ENCODE measurements at places on chromosomes 16 and 17.

DNA sequence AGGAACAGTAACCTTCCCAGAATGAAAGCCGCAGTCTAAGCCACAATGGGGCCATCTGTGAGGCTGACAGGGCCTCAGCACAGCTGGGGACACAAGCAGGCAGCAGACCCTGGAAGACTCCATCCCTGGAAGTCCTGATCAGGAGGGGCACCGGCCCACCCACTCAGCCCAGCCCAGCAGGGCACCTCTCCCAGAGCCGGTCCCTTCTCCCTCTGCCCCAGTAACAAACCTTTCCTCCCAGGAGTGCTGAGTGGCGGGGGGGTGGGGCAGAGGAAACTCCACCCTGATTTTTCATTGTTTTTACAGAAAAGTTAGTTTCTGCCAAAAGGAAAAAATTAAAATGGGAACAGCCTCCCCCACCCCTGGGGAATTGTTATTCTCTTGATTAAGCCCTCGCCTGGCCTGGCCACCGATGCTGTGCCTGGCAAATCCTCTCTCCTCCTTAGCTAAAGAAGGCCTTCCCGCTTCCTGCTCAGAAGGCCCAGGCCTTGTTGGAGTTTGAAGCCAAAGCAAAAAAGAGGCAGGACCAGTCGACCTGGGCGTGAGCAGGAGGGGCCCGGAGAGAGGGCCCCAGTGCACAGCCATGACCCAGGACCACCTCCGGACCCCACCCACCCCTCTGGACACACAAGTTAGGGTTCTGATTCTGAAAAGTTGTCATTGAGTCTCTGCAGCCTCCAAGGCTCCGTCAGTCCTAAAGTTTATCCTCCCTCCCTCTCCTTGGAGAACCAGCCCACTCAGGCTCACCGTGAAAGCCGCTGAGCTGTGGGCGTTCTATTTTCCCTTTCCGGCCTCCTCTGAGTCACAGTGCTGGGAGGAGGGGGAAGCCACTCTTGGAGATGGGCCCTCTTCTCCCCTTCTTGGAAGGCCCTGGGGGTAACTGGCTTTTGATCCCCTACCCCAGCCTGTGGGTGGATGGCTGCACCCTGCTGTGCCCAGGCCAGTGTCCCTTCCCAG, 128.4 kb upstream of the TNRC6C start:
- DNase-seq, result peak; percentile 75

DNA sequence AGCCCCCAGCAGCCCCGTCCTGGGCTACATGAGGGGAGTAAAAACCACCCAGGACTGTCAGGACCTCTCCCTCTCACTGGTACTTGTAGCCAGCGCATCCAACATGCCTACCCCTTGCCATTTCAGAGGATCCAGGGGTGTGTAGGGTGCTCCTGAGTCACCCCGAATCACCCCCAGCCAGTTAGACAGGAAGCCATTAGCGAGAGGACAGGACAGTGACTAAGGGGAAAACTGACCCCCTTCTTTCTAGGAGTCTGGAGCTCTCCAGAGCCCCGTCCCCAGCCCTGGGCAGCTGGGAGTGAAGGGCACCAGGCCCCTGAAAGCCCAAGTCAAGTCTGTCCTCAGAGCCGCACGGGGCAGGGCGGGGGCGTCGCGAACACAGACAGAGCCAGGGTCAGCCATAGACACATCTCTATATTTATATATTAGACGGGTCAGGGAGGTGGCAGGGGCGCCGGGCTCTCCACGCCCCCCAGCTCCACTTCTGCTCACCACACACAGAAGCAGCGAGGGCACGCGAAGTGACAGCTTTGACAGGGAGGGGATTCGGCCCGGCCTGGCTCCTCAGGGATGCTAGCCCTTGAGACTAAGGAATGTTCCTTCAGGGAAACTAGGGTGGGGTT, 485 bp upstream of the GDPD3 start:
- no peak for DNase-seq

- no peak for DNase-seq
These were observed 15.7 kb downstream of the ZDHHC7 start for GRCh38 chr16:84995663-84996062.

DNA sequence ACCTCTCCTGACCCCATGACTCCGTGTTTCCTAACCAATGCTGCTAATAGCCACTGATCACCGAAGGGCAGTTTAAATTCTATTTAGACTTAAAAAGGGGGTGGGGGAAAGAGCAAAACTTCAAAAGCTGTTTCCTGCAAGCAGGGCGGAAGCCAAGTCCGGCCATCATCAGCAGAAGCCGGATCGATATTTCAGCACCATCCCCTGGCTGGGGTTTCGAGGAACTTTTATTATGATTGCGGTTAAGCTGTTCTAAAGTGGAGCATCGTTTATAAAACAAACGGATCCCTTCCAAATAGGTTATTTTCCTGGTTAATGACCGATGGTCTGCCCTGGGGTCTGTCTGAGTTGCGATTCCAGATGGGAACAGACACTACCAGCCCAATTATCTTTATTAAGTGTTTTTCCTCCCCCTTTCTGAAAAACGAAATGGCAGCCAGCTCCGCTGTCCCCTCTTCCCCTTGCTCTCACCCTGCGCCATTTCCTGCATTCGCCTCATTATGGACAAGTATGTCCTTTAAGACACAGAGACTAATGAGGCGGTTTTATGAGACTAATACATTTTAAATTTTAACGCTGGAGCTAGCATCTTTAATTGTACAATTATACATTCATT, 76.1 kb upstream of the IRX3 start:
- DNase-seq, result no peak

- DNase-seq, result no peak
These were observed 44.9 kb downstream of the TMEM235 start for GRCh38 chr17:78276098-78276887.

DNA sequence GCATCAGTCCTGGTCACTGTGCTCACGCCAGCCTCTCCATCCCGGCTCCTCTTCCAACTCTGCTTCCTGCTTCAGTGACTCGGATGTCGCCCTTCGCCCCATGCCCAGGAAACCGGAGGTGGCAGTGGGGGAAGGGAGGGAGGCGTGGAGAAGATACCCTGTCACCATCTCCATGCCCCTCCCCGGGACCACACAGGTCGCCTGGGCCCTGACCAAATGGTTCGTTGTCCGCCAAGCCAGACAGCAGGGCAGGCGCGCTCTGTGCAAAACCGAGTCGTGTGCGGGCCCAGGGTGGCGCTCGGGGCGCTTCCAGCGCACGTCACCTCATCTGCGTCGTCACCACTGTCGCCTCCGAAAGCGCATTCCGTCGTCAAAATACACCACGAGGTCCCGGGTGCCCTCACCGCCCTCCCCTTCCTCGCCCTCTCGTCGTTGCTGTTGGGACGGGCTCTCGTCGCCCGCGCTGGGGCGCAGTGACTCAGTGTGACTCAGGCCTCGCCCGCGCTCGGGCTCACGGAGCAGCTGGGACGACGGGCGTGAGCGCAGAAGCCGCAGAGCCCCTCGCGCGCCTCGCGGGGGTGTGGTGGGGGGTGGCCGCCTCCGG, 39.2 kb downstream of the ZNF778 start:
- no peak for DNase-seq

DNA sequence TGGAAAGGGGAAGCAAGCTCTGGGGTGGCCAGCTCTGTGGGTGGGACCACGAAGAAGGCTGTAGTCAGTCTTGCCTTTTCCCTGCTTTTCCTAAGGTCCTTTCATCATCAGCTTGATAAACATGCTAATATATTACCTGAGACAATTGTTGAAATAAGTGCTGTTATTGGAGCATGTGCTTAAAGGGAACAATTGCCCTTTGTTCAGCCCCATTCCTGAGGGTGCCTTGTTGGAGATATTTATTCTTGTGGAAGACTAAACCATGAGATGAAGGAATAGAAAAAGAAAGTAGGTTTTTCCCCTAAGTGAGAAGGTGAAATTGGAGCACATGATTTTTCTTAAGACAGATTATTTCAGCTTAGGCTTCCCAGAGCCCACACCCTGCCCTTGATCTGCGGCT, 7.8 kb downstream of the TMEM98 start:
- no peak for DNase-seq

Data from left forelimb (tissue), 1 donor.